Right renal cortex interstitium (tissue), 3 donors: ENCODE measurements at places on chromosomes 5 and 9.

DNA sequence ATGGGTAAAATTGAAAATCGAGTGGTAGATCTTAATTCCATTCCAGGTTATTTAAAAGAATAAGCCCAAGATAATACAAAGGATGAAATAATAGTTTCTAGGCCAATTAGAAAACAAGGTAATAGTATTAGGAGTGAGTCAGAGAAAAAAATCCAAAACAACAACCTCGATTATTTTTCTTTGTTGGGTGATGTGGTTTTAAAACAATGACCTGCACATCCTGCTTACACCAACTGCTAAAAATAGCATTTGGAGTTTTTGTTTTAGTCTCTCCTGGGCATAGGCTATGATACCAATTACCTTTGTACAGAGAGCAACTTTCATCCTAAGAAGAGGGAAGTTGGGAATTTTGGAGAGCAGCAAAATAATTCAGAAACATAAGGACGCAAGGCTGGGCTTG, 101.7 kb upstream of the MYO10 start:
- DNase-seq, result no peak

GRCh38 chr9:75053869-75054268, 25.8 kb upstream of the CARNMT1 start:
- DNase-seq, result no peak

DNA sequence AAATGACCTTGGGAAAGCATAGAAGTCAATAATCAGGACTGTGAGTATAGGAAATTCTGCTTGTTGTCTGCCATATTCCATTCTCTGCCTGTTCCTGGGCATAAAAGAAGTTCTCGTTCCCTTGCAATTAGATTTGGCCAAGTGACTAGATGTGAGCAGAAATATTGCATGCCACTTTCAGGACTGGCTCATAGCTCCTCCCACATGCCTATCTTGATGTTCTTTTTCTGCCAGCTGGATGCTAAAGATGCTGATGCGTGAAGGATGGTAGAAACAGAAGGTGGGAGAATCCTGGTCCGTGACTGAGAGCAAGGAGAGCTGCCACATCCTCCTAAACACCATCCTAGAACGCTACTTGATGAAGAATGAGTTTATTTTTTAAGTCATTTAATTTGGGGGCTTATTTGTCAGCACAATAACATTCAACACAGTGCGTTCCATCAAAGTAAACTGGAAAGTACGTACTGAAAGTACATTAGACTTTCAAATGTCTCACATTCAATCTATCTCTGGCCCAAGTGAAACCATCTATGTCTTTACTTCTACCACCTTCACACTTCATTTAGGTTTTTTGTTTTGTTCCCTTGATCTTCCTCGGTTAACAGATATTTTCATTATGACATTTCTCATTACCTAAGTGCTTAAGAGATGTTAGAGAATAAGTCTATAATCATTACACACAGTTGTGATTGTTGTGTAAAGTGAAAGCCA, 648.5 kb downstream of the RAB3C start:
- DNase-seq, result no peak

DNA sequence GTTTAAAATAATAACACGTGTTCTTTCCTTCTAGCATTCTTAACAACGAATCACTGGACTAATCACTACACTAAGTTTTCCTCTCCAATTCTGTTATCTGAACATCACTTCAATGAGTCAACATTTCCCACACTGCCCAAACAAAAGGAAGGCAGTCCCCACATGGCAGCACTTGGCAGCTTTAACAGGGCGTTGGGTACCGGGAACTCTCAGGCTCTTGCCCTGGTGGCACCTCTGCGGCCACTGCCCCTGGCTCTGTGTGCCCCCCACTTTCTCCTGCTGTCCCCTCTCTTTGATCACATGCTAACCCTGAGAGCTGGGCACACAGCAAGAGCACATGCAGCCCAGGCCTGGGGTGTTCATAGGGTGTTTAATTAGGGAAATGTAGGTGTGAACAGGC, 15.7 kb downstream of the SLC6A3 start:
- no peak for DNase-seq

GRCh38 chr9:35716230-35716629, 15.8 kb downstream of the TLN1 start:
- no peak for DNase-seq

DNA sequence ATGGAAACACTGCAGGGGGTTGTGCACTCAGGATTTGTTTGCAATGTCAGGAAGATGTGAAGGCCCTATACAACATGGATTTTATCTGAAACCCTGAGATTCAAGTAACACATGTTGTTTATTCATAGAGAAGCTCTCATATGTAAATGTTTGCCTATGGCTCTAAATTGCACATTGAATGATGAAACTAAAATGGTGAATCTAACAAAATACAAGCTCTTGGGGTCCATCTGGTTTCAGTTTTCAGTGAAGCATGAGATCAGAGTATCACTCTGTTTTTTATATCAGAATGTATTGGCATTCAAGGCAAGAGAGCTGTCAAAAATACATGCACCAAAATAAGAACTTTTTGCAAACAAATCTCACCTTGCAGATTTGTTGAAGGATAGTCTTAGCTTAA, 19.6 kb upstream of the FRMD3 start:
- DNase-seq, result no peak
